Stimulated activated CD8-positive, alpha-beta memory T cell treated with anti-CD3 and anti-CD28 coated beads, Interleukin-4, amount 100 ng/mL, for 1 hour (primary cell): ENCODE measurements at places on chromosomes 4 and X.

DNA sequence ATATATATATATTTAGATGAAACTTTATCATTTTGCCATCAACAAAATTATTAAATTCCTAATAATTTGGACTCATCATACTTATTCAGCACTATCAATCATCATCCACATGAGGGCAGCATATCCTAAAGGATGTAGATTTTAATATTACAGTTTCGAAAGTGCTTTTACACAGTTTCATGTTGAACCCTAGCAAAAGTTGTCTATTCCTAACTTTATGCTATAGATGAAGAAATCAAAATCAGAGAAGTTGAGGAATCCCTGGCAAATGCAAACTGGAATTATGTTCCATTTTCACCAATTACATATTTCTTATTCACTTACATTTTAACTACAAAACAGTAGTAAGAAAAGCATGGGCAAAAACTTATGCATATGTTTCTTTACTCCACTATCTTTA lies 36.6 kb upstream of the UGT2A1 start:
- DNase-seq, result no peak

GRCh38 chrX:24643116-24643515 lies 4.0 kb downstream of the PCYT1B start:
- no peak for DNase-seq

DNA sequence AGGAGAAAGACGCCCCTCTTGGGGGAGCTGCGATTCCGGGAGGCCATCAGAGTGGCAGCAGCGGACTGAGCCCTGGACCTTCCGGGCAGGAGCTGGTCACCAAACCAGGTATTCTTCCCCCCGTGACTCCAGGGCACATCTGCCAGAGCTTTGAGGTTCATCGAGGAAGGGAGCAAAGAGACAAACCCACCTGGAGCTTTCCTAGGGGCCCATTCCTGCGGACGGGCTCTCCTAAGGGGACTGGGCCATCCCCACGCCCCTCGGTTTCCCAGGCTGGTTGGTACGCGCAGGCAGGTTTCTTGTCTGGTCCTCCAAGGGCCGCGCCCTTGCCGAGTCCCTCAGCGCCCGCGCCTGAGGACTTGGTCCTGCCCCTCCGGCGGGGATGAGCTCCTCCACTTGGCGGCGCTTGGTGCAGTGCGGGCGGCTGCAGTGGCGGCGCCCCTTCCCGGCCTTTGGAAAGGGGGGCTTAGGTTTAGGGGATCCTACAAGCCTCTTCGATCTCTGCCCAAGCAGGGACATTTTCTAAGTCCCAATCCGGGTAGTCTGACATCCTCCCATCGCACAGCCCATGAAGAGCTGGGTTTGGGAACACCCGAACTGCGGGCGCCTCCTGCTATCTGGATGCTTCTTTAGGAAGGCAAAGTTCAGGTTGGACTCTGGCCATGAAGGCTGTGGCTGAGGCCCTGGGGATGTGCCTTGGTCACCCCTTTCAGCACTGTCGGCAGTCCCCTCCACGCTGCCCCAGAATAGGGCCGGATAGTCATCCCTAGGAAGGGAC lies 538 bp downstream of the STBD1 start:
- DNase-seq, result no peak

GRCh38 chr4:14529653-14530052 lies 472.6 kb upstream of the CPEB2 start:
- DNase-seq, result no peak

DNA sequence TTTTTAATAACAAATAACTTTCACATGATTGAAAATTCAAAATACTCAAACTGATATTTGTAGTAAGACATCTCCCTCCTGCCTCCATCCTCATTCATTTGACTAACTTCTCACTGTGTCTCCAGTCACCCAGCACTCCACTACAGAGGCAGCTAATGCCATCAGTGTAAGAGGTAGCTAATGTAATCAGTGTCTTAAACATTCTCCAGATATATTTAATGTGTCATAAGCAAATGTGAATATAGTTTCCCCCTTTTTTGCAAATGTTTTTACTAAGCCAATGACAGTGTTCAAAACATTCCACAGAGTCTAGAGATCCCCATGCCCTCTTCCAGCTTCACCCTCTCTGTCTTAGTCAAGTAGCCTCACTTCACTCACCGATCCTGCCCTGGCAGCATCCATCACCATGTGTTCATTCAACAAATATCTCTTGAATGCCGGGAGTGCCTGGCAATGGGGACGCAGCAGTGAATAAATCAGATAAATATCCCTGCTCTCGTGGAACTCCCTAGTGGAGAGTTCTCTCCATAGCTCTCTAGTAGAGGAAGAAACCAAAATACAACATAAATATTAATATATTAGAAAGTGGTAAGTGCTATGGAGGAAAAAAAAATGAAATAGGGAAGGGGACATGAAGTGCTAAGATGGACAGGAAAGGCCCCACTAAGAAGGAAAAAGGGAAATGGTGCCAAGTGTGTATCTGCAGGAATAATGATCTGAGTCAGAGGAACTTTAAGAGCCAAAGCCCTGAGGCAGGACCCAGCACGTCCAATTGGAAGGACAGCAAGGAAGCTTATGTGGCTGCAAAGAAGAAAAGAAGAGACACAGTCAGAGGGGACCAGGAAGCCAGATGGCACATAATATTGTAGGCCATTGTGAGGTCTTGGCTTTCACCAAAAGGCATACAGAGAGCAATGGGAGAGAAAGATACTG lies 18.7 kb downstream of the SCFD2 start:
- no peak for DNase-seq

GRCh38 chr4:5203309-5203992 lies 152.2 kb downstream of the STK32B start:
- DNase-seq, result no peak

- DNase-seq, result no peak
Measured at GRCh38 chr4:107853444-107854355, 29.0 kb downstream of the SGMS2 start.

- DNase-seq, result no peak
Measured at GRCh38 chr4:5928274-5928673, 35.4 kb upstream of the CRMP1 start.

GRCh38 chrX:45660477-45660876 lies 459.8 kb upstream of the DIPK2B start:
- no peak for DNase-seq

- DNase-seq, result no peak
Measured at GRCh38 chr4:147195386-147195785, 249.7 kb upstream of the TTC29 start.

DNA sequence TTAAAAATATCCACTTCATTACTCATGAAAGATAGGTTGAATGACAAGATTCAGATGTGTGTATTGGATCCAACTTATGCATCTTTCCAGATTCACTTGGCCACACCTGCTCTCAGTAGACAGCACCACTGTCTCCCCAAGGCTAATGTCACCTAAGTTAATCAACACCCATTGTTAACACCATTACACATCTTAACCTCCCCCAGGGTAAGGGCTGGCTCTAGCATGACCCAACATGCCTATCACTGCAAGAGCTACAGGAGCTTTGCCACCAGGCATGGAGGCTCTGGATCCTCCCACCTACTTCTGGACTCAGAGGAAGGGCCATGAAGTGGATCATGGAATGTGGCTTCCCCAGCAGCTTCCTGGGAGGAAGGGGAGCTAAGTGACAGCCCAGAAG lies 32.8 kb upstream of the LSM6 start:
- DNase-seq, result no peak

DNA sequence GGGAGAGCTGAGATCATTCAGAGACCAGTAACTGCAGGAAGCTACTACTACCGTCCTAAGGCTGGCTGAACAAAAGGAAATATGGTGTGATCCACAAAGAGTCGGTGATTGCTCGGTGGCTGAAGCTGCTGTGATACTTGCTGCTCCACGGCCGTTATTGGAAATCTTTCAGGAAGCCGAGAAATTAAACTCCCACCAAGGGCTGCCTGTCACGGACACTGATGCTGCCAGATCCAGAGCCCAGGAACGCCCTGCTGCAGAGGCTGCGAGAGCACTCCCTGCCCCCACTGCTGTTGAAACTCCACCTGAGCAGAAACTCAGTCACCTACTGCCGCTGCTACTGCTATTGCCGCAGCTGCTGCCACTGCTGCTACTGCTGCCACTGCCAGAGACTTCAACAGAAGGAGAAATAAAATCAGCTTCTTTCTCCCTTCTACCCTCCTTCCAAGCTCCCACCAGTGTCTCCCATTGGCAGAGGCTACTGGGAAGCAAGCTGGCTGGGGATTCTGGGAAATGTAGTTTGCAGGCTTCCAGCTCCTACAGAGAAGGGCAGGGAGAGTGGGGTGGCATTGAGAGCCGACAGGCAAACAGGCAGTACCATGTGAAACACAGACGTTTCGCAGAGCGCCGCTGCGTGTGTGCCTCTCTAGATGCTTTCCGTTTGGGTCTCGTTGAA lies 126.0 kb upstream of the ENPP6 start:
- no peak for DNase-seq

- no peak for DNase-seq
Measured at GRCh38 chrX:111348429-111348828, 63.6 kb downstream of the DCX start.

- DNase-seq, result no peak
Measured at GRCh38 chr4:100461807-100462605, 55.8 kb downstream of the EMCN start.

GRCh38 chrX:96791559-96791958 lies 92.1 kb upstream of the RPA4 start:
- no peak for DNase-seq

DNA sequence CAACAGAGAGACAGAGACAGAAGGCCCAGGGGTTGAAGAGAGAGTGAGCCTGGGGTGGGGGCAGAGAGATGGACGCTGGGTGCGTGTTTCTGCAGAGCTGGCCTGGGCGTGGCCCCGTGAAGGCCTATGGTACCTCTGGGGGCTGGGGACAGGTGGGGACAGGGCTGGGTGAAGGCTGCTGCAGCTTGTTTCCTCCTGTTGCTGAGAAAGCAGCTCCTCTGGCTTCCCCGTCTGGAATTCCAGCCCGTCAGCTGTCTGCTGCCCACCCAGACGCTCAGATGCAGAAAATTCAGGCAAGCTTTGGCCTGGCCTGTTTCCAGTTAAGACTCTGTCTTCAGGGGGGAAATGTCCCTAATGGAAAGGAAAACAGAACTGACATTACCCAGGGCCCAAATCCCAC lies 76.8 kb upstream of the PSAPL1 start:
- DNase-seq, result no peak

- DNase-seq, result no peak
Measured at GRCh38 chr4:139806929-139807328, 141.3 kb downstream of the MGST2 start.
